ENCODE measurements at places on chromosomes 13 and 19.

DNA sequence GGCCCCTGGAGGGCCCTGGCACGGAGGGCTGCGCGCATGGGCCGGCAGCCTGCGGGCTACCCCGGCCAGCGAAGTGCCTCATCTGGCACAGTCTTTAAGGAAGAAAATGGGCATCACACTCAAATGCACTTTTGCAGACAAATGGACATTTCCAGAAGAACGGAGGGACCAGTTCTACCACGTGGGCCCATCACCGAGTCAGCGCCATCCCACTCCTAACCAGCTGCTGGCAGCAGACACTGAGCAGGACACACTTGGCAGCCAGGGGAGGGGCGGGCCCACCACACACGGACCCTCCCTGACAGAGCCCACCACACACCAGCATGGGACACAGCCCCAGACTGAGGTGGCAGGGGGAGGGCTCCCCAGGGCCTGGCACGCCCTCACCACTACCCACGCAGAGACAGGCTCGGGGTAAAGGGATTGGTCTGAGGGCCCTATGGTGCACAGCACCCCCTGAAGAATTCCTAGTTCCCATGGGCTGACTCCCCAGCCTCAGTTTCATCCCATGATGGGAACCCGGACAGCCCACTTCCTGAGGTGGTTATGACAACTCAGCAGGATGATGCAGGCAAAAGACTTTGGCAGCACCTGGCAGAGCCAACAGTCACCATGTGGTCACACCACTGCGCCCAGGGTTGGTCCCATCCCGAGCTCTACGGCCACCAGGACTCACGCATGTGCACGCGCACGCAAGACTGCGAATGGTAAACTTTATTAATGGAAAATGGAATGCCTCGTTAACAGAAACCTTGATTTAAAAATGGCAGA is 18.7 kb upstream of the TINCR start:
- peak; percentile 35 for ATAC-seq

- ATAC-seq = peak; percentile 45
These were observed 1.7 kb downstream of the CXCL17 start for GRCh38 chr19:42441049-42441445.

DNA sequence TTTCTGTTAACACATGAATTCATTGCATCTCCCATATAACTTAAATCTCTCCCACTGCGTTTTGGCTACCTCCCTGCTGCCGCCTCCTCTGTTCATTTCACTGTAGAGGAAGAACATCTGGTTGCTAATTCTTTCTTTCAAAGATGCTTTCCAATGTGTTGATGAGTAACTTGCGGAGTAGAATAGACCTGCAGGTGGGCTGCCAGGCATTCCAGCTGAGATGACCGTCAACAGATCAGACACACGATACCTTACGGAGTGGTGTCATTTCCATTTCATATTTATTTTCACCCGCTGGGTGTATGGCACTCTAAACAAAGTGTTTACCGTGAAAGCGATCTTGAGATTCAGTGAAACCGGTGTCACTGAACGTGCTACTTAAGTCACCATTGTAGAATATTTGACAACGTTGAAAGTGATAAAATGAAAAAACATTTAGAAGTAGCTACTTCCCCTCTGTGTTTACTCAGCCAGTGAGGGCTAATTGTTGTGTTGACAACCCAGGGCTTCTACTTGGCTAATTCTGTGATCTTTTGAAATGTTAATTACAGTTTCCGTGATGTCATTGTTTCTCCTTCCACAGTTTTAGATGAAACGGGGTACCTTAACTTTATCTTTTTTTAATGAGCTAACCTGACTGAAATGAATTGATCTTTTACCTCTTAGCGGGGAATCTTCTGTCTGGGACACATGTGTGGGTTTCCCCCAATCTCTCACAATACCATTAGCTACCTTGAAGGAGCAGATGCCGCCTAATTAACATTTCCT is 228.5 kb upstream of the ARGLU1 start:
- no peak for ATAC-seq

DNA sequence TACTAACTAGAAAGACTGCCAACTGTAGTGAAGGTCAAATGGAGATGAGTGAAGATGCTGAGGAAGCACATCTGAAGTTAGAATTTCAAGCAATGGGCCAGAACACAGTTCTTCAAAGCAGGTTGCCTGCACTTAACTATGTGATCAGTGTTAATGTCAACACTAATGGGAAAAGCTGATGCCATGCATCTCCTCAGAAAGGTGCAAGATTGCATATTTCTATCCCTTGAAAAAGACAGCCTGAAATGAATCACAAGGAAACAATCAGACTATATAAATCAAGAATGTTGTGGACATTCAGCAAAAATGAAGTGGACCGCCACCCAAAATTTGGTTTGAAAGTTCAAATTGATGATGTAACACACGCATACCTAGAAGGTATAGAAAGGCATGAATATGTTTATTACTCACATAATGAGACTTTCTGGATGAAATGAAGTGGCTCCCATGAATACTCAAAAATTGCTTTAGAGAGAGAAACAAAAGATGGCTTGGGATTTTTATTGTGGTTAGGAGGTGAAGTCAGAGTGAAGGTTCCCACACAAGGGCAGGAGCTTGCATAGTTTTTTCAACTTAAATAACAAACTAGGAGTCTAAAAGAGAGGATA is 522.4 kb downstream of the KCTD12 start:
- ATAC-seq = no peak

GRCh38 chr13:99399623-99399974 is 92.4 kb upstream of the GPR183 start:
- no peak for ATAC-seq

DNA sequence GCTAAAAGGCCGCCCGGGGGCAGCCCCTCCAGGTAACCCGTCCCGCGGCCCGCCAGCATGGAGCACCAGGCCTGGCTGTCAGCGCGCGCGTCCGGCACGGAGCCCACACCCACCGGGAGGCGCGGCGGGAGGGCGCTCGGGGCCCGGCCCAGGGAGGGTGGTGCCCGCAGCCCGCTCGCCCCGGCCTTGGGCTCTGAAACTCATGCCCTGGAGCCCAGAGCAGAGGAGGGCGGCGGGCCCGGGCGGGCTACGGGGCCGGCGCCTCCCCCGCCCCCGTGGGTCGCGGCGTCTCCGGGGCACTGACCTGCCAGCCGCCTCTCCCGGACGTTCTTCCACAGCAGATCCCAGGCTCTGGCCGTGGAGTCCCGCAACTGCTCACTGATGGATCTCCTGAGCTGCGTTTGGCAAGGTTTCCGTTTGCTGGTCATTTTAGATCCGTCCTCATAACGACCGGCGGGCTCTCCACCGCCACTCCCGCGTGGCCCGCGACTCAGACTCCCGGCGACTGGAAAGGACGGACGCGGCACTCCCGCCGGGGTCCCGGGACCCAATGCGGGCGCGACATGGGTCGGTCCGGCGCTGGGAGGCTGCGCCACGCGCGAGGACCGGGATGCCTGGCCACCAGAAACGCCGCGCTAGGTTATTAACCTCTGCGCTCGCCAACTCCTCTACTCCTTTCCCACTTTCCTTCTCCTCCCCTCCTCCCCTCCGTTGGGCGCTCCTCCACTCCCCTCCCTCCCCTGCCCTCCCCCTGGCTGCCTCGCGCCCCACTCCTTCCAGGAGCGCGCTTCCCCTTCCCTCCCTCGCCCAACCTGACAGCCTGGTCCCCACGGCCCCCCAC is 64.7 kb upstream of the STARD13 start:
- no peak for ATAC-seq

DNA sequence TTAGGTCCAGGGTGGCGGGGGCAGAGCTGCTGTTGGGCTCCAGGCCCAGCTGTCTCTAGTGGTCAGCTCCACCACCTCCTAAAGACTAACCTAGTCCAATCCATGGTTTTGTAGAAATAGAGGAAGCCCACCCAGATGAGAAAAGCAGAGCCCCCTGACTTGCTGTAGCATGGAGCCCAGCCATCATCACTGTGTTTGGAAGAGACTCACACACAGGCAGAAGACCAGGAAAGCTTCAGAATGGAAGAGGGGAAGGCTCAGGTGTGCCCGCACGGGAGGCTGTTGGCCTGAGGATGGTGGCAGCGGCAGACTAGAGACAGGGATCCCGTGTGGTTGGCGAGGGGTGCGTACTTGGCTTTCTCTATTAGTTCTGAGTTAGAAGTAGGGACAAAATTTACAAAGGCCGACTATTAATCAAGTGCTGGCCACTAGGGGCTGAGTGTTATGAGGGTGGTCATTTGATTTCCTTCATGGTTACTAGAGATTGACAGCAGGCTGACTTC is 193.2 kb upstream of the SOX1 start:
- ATAC-seq = no peak

- no peak for ATAC-seq
These were observed 115.8 kb downstream of the CCNA1 start for GRCh38 chr13:36548129-36548528.

DNA sequence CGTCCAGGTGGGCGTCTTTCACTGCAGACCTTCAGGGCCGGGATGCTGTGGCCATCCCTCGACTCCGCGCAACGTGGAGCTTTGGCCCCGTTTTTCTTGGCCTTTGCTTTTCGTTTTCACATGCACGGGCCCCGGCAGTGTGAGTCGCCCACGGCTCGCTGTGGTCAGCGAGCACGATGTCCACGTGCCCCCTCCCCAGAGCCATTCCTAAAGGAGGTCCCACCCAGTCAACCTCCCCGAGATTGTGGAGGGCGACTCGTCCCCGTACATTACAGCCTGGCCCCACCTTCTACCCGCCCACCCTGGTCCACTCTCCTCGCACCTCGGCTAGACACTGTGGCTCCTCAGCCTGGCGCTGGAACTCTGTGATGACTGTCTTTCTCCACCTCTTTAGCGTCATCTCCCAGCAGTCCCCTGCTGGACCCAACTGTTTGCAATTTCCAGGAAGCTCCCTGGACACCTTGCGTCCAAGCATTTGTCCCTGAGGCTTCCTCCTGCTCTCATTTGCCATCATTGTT is 405 bp downstream of the ZNF446 start:
- ATAC-seq = no peak

- no peak for ATAC-seq
These were observed 181.5 kb downstream of the DNAJC3 start for GRCh38 chr13:95858286-95859075.

GRCh38 chr13:96900986-96901385 is 93.3 kb downstream of the OXGR1 start:
- ATAC-seq = no peak

DNA sequence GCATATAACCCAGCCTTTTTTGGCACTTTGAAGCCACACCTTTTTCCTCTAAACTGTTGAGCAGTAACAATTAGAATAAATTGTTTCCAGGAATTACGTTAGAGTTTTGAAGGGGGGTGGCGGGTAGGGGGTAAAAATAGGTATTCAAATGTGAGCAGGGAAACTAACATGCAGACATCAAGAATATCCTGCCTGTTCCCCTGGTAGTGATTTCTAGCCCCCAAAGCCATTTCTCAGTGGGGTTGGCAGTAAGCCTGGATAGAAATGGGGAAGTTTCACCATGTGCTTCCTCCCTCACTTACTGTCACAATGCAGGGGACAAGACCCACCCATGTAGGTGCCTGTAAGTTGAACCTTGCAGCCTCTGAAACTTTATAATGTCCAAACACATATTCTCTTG is 3.8 kb downstream of the DOCK9 start:
- ATAC-seq = no peak

- ATAC-seq = no peak
These were observed 22.0 kb downstream of the C19orf47 start for GRCh38 chr19:40326201-40326600.

GRCh38 chr19:41325947-41326706 is 16.2 kb downstream of the CCDC97 start:
- no peak for ATAC-seq

DNA sequence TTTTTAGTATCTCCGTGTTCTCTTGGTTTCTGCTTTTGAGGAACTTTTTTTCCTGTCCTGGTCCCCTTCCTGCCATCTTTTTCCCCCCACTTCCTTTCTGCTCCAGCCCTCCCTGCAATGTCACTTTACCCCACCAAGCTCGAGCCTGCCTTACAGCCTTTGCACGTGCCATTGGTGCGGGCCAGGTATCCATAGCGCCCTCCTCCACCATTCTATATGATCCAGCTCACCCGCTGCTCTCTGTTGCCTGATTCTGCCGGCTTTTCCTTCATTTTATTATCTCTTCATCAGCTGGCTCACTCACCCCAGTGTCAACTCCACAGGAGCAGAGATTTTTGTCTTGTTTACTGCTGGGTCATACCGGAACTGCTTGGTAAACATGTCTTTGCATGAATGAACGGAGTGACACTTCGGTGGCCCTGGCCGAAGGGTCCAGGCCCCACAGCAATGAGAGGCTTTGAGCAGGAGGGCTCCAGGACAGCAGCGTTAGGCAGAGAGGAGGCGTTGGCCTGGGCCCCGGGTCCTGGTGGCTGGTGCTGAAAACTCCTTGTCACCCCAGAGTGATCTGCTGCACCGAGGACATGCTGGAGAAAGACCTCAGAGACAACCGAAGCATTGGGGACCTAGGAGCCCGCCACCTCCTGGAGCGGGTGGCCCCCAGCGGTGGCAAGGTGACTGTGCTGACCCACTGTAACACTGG is 1.2 kb downstream of the MRI1 start:
- ATAC-seq = no peak

DNA sequence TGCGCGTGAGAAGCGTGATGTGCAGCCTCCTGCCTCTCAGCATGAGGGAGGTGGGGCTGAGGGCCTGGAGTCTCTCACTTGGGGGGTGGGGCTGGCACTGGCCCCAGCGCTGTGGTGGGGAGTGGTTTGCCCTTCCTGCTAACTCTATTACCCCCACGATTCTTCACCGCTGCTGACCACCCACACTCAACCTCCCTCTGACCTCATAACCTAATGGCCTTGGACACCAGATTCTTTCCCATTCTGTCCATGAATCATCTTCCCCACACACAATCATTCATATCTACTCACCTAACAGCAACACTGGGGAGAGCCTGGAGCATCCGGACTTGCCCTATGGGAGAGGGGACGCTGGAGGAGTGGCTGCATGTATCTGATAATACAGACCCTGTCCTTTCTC is 8.7 kb downstream of the CD177 start:
- ATAC-seq = no peak

GRCh38 chr13:106602178-106602577 is 34.2 kb upstream of the ARGLU1 start:
- ATAC-seq = no peak

DNA sequence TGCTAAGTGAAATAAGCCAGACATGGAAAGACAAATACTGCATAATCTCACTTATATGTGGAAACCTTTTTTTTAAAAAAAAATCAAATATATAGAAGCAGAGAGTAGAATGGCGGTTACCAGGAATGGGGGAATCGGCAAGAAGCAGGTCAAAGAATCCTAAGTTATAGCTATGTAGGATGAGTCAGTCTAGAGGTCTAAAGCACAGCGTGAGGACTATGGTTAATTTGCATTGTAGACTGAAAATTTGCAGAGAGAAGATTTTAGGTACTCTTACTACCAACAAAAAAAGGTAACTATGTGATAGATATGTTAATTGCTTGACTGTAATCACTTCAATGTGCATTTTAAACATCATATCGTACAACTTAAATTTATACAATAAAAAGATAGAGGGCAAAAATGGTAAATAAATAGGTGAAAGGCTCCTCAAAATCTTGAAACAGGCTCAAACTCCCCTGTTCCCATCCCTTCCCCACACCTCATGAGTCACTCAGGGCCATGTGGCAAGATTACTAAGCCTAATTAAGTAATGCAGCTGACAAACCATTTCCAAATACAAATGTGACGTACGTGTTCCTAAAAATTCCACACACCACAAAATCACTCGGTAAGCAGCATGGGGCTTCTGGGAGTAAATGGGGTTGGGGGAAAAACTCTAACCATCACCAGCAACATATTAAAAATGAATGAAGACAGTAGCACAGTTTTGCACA is 159.0 kb downstream of the USP12 start:
- ATAC-seq = peak; percentile 88
